Stimulated activated naive CD4-positive, alpha-beta T cell (primary cell): ENCODE measurements at places on chromosomes 2 and 18.

DNA sequence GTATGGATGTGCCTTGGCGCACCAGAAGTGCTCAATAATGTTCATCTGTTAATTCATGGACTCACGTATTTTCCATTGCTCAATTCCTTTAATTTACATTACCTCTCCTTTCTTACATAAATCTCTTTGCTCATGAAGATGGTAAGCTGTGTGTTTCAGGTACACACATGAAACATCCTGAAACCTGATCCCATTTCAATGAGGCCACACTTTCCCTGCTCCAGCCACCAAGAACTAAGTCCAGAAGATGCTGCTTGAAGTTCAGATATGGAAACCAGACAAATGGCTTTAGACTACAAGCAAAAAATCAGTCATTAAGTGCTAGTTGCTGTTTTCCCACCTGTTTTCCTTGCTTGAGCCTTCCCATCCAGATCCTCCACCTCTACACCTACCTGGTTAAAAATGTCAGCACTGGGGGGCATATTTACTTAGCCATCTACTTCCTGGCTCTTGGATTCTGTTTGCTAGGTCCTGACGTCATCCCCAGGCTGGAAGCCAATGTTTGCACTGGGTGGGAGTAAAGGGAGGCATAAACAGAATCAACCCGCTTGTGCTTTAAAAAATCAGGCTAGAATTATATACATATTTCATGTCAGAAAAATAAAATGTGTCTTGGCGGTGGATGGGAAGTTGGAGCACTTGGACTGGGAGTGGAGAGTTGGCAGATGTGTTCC is 309.7 kb downstream of the OSR1 start:
- DNase-seq, result no peak

GRCh38 chr2:52288596-52288995 is 1256.7 kb upstream of the NRXN1 start:
- DNase-seq, result no peak

GRCh38 chr2:191166111-191166755 is 15.4 kb upstream of the STAT4 start:
- no peak for DNase-seq

DNA sequence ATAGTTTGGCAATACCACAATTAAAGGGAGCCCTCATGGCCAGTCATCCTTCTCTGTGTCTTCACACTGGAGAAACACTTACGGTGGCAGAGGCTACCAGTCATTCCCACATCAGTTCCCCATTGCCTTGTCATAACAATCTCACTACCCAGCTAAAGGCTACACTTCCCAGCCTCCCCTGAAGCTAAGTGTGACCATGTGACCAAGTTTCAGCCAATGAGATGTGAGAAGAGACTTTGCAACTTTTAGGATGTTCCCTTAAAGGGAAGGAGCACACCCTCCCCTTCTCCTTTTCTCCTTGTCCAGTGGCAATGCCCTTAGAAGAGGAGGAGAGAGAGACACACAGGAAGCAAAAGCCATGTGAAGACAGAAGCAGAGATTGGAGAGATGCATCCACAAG is 89.0 kb upstream of the RAB12 start:
- DNase-seq, result no peak

- no peak for DNase-seq
Observed at GRCh38 chr2:202400941-202401340, 24.8 kb downstream of the BMPR2 start.

GRCh38 chr2:121501031-121501430 is 29.6 kb upstream of the RNU4ATAC start:
- DNase-seq, result no peak

DNA sequence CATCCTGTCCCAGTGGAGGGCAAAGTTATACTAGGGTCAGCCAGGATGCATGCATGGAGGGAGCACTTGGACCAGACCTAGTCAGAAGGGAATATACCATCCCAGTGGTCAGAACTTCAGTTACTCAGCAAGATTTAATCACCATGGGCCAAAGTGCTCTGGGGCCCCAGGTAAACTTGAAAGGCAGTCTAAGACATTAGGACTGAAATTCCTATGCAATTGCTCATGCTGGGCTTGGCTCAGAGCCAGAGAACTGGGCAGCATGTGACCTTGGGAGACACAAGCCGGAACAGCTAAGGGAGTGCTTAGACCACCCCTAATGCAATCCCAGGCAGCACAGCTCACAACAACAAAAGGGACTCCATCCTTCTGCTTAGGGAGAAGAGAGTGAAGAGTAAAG is 401.3 kb downstream of the KCNJ3 start:
- DNase-seq, result no peak

DNA sequence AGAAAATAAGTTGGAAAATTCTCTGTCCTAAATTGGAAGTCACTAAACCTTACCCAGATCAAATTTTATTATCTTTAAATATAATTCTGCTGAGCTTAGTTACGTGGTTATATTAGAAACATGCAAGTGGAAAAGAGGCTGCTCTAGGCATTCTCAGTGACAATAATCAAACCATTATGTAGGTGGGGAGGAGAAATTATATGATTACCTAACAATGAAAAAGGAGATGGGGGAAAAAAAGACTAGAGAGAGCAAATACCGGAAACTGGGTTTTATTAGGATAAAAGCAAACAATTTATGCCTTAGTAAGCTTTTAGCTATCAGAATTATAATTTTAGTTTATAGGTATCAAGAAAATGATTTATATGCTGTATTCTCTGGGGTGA is 53.2 kb downstream of the PHLPP1 start:
- no peak for DNase-seq

DNA sequence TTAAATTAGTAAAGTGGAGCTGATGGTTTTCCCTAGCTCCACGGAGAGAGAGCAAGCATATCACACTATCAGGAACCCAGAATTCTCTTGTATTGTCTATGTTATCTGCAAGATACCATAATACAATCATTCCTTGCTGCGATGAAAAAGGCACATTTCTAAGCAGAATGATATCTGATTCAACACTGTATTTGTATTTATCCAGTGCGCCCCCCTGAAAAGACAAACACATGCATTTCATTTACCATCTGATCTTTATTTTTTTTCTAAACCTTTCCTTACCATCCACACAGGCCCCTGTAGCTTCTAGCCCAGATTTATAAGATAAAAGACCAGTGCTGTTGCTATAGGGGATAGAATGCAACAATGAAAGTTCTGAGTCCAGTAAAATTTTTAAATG is 420.6 kb downstream of the TDRD15 start:
- DNase-seq, result no peak

GRCh38 chr2:75135776-75136400 is 63.4 kb downstream of the TACR1 start:
- no peak for DNase-seq

DNA sequence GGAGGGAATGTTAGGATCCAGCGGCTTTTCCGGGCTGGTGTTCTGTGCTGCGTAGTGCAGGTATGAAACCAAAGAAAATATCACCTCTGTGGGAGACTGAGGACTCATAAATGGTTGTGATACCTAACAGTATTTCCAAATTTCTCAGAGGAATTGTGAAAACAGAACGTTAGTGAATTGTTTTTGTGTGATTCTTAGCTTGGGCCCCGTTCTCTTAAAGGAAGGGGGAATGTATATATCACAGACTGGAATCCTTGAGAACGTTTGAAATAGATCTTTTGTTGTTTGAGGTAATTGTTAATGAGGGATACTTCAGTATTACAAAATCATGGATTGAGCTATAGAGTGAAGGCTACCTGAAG is 834 bp downstream of the ZNF638 start:
- DNase-seq, result no peak

DNA sequence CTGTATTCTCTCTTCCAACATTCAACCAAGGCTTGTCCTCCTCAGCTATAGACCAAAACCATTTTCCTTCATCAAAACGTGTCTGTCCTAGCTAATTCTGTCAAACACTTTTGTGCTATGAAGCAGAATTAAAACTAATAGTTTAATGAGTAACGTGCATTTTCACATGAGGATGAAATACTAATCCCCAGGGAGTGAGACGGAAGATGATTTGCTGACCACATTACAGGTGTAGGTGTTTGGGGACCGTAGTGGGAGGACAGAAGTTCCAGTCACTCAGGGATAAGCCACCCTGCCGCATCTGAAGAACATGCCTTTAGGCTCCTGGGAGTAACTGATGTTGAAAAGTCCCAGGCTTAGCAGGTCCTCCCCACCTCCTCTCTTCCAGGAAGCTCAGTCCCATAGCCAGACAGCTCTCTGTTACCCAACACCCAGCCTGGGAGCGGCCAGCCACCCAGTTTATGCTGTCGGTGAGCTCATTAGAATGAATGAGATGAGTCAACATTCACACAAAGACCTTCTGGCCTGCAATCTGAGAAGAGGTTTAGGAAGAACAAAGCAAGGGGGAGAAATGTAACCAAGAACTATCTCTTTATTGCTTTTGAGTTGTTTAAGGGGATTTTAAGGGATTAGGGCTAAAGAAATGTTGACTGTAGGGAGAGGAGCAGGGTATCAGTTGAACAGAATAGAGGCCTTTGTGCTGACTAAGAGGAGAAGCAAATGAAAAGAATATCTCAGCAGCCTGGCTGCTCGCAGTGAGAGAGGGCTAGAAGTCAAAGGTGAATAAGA is 122.5 kb downstream of the FOXI3 start:
- no peak for DNase-seq

DNA sequence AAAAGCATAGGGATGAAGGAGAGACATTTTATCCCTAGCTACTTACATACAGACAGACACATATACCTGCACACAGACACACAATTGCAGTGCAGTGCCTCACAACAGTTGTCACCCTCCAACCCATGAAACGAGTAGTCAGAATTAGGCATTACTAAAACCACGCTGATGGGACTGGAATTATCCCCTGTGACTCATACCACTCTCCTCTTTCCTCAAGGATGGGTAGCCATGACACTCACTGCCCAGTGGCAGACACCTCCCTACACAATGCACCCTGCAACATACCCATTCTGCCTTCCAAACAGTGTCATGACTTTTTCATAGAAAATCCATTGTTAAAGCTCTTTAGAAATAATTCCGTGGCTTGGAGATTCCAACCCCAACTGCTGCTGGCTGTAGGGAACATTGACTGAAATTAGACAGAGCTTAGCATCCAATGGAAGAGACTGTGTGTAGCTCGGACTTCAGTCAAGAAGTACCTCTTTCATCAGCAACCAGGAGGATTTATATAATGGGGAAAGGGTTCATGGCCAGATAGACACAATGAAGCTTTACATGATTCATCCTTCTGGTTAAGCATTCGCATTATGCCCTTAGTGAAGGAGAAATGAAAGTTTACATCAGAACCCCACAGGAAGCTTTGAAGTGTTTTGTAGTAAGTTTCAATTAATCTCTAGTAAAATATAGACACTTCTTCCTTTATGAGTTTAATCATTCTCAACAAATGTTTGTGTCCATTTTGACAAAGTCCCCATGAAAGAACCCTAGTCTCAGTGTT is 155.2 kb downstream of the FBXO15 start:
- no peak for DNase-seq

DNA sequence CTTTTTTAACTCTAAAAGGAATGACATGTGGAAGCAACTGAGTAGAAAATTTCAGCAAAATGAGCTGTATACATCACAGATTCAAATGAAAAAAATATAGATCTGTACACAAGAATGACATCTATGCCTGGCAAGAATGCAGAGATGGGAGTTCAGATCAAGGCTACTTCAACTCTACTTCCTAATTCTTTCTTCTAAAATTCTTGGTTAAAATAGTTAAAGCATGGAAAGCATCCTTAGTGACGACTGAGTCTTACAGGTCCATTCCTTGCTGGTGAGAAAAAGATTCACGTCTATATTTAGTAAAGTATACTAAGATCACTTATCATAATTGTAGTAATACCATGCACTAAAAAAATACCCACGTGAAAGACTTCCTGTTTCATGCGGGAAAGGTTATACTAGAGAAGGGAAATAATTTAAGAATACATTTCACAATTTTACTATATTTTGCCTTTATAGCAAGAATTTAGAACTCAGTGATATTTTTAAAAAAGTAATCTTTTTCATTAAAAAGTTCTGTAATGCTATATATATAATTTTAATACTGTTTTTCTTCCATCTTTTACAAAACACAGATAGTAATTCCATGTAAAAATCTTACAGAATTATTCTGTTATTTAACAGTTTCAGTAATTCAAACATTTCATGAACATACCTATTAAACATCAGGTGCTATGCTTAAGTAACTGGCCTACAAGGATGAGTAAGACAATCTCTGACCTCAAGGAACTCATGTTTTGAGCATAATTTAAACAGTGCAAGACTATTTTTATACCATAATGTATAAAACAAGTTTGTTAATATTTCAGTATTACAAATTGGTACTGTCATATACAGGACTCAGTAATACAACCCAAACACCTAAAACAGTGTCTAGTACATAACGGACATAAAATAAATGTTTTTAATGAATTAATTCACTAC is 159.6 kb downstream of the BAZ2B start:
- no peak for DNase-seq

- DNase-seq, result peak; percentile 73
Observed at GRCh38 chr2:240513549-240514287, 44.1 kb downstream of the ANKMY1 start.

DNA sequence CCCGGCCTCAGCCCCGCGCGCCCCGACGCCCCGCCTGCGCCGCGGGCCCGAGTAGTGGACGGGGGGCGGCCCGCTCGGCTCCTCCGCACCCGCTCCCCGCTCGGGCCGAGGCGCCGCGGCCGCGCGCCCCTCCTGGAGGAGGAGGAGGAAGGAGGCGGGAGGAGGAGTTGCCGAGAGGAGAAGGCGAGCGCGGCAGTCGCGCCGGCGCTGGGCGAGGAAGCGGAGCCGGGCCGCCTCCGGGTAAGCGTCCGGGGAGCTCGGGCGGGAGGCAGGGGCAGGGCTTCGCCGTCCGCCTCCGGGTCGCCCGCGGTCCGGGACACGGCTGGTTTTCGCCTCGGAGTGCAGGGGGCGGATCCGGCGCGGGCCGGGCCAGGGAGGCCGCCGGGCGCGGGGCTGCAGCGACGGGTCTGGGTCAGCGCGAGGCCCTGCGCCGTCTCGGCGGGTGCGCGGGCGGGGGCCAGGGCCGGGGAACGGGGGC is at the start of gene SOCS6:
Gene SOCS6, plus strand, starts transcription at position 195 of the 478 bp plus-strand sequence. CDS start 35,624 bp downstream, outside the sequence.
- no peak for DNase-seq

GRCh38 chr18:78406743-78407465 is 572.7 kb upstream of the SALL3 start:
- no peak for DNase-seq

GRCh38 chr2:25576596-25576995 is 96.8 kb downstream of the DTNB start:
- no peak for DNase-seq

DNA sequence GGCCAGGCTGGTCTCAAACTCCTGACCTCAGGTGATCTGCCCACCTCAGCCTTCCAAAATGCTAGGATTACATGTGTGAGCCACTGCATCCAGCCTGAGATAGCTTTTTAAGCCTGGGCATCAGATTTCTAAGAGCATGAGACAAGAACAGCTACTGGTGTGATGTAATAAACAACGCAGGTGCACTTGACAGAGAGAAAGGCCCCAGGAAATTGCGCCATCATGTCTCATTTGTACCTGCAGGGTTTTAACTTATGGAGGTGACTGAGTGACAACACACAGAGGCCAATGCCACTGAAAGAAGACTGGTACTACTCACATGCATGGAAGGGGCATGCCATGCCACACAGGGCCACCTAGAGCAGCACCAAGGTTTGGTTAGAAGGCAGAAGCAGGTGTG is 209.4 kb downstream of the SP3 start:
- DNase-seq, result no peak
